ENCODE measurements at places on chromosomes 3 and 15. TPM values are rescaled to one million over a fixed set of nuclear protein-coding genes. Genes with fewer than 3 reads are reported as not detected.

DNA sequence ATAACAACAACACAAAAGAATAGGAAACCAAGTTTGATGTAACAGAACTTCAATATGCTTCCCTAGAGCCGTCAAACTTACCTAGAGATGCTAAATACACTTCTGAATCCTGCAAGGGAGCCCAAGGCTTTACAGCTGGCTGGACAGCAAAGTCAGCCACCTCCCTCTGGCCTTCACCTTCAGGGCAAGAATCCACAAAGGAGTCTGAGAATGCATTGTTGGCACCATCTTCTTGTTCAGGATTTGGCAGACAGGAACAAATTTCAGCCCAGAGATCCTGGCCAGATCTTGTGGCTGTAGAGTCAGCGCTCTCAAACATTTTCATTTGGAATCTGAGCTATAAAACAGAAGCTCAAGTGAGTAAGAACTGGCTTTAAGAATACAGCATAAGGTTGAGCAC, 2.2 kb downstream of the CCDC32 start:
- no peak overlapping the region for H3K4me3 ChIP-seq
- H3K4me1 ChIP-seq: peaks cover 13% of the 10 kb centered on the region
- H3K27me3 ChIP-seq: no peaks in the 10 kb centered on the region
- H3K27ac ChIP-seq: peak overlapping the region; percentile 21

DNA sequence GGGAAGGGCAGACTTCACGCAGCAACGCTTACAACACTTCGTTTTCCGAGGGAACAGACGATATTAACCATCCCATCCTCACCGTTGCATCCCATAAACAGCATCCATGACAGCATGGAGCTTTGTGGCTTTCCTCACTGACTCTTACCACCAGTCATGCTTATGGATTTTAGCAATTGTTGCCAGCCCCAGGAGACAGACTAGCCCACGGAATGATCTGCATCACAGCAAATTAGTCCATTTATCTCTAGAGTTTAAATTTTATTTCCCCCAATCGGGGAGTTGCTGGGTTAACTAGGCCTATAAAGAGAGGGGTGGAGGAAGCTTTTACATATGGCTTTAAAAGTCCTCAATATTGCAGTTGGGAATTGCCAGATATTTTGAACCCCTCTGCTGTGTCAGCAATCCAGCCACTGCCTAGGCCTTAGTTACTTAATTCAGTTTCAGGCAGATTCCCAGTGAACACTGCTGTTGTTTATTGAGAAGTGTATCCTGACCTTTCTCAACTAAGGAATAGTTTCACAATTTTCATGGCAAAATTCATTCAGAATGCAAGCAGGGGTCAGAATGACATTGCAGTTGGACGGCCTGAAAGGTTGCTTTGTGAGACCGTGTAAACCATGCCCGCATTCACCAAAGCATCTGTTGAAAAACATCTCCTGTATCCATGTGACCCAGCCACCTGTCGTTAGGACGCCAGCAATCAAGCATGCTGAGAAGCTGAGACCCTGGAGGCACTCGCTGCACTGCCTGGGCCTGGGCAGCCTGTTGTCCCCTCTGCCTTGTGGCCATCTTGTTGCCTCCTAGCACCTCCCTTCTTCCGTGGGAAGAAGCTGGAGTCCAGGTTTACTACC, 397.4 kb upstream of the TPM1 start:
- H3K36me3 ChIP-seq: no peaks in the 10 kb centered on the region
- no peak overlapping the region for H3K27ac ChIP-seq
- H3K4me1 ChIP-seq: no peaks in the 10 kb centered on the region
- H3K27me3 ChIP-seq: no peaks in the 10 kb centered on the region
- no peak overlapping the region for H3K4me3 ChIP-seq
- DNase-seq: no peak

DNA sequence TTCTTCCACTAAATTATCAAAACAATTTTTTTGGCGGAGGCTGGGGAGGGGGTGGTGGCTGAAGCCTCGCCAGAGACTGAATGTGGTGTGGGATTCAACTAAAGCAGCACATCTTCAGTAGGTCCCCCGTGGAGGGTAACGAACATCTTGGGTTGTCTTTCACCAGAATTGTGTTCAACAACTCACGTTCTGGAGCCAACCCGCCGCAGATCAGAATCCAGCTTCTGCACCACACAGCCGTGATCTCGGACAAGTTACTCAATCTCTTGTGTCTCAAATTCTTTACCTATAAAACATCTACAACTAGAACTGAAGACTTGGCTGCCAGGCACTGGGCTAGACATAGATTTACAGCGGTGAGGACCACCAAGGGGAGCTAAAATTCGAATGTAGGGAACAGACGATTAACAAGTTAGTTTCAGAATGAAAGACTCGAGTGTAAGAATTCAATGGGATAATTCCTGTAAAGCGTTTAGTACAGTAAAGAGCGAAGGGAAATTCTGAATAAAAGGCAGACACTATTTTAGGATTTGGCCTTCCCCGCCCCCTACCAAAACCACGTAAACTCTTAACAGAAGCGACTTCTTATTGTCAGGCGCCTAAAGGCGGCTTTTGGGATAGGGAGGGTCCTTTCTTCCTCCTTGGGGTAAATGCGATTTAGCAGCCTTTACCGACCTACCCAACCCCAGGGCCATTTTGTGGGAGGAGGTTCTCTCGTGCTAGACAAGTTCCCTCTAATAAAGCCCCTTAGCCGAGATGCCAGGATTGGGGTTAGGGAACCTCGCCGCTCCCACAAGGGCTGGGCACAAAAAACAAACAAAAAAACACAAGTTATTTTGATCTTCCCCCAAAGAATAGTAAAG, 697 bp upstream of the RAB5A start:
- peaks cover 20% of the 10 kb centered on the region for H3K4me1 ChIP-seq
- no peaks in the 10 kb centered on the region for H3K27me3 ChIP-seq
- peak overlapping the region; percentile 100 for H3K4me3 ChIP-seq
- DNase-seq: no peak

- DNase-seq: no peak
- no peak overlapping the region for H3K4me3 ChIP-seq
- H3K27me3 ChIP-seq: no peaks in the 10 kb centered on the region
- H3K36me3 ChIP-seq: no peaks in the 10 kb centered on the region
These were observed 20.8 kb downstream of the CCR1 start for GRCh38 chr3:46187341-46187700.

DNA sequence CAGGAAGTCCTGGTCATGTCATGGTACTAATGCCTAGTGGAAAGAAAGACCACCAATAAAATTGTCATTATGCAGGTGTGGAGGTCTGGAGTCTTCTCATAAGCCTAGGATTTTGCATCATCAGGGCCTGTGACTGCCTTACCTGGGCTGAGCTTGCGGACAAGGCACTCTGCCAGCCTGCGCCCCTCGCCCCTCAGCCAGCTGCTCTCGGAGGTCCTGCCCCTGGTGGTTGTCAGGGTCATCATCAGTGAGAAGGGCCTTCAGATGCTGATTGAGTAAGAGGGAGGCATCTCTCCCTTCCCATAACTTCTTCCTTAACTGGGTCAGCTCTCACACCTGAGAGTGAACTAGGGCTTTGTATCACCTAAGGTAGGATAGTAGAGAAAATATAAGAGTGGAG, 132.8 kb downstream of the DCLK3 start:
- H3K27me3 ChIP-seq: no peaks in the 10 kb centered on the region
- H3K4me3 ChIP-seq: no peak overlapping the region
- H3K27ac ChIP-seq: no peak overlapping the region
- no peaks in the 10 kb centered on the region for H3K36me3 ChIP-seq

DNA sequence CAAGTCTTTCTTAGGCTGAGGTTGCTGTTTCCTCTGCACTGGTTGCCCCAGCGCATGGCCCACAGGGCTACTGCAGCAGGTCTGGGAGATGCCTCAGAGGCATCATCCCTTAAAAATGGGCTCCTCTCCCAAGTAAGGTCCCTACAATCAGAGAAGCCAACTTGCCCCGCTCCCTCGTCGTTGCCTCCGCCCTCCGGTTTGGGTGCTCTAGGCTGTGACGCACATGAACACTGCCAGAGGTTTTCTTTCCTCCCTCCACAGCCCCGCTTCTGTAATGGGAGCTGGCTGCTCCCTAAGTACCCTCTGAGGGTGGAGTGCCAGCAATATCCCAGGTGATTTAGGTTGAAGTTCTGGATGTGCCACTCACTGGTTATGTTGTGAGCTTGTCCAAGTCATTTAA, 14.0 kb downstream of the MAGEF1 start:
- no peaks in the 10 kb centered on the region for H3K36me3 ChIP-seq
- peaks cover 4% of the 10 kb centered on the region for H3K4me1 ChIP-seq
- DNase-seq: no peak
- H3K27ac ChIP-seq: no peak overlapping the region
- no peaks in the 10 kb centered on the region for H3K27me3 ChIP-seq

DNA sequence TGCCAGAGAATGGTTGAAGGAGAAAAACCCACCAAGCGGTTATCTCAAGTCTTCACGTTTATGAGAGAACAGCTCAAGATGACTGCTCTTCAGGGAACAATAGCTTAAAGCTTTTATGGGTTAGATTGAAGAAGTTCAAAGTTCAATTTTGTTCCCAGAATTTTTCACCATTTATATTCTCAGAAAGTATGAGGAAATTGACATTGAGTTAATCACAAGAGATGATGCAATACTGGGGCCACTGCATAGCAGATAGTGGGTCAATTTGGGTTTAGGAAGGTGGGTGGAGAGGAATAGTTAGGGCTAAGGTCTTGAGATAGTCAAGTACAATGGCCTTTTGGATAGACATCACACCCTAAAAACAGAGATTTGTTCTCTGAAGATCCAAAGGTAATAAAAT, 539.3 kb downstream of the SQOR start:
- H3K27ac ChIP-seq: no peak overlapping the region
- no peak overlapping the region for H3K4me3 ChIP-seq
- no peak for DNase-seq
- H3K27me3 ChIP-seq: no peaks in the 10 kb centered on the region

DNA sequence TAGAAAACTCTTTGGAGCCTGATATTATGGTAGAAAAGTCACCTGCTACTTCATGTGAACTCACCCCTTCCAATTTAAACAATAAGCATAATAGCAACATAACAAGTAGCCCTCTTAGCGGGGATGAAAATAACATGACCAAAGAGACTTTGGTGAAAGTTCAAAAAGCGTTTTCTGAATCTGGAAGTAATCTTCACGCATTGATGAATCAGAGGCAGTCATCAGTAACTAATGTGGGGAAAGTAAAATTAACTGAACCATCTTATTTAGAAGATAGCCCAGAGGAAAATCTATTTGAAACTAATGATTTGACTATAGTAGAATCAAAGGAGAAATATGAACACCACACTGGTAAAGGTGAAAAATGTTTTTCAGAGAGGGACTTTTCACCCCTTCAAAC, 5.1 kb upstream of the SCG5 start:
- no peak overlapping the region for H3K27ac ChIP-seq
- H3K4me3 ChIP-seq: no peak overlapping the region
- no peaks in the 10 kb centered on the region for H3K36me3 ChIP-seq
- H3K4me1 ChIP-seq: no peaks in the 10 kb centered on the region
- no peaks in the 10 kb centered on the region for H3K27me3 ChIP-seq

DNA sequence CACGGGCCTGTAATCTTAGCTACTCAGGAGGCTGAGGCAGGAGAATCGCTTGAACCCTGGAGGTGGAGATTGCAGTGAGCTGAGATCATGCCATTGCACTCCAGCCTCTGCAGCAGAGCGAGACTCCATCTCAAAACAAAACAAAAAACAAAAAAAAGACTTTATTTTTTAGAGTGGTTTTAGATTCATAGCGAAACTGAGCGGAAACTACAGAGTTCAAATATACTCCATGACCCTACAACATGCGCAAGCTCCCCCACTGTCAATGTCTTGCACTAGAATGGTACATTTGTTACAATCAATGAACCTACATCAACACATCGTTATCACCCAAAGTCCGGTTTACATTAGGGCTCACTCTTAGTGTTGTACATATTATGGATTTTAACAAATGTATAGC, 2.2 kb upstream of the CRTAP start:
- DNase-seq: no peak
- peaks cover 8% of the 10 kb centered on the region for H3K4me1 ChIP-seq
- no peak overlapping the region for H3K4me3 ChIP-seq
- H3K27me3 ChIP-seq: no peaks in the 10 kb centered on the region
- no peaks in the 10 kb centered on the region for H3K36me3 ChIP-seq

DNA sequence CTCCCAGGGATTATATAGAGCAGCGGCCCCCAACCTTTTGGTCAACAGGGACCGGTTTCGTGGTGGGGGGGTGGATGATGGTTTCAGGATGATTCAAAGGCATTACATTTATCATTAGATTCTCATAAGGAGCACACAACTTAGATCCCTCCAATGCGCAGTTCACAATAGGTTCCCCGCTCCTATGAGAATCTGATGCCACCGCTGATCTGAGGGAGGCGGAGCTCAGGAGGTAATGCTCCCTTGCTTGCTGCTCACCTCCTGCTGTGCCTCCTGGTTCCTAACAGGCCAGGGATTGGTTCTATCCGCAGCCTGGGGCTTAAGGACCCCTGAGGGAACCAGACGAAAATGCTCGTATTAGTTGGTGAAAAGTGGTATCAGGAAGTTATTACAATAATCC, 1.3 kb upstream of the HACD2 start:
- peak overlapping the region; percentile 94 for H3K4me3 ChIP-seq
- DNase-seq: no peak
- H3K27me3 ChIP-seq: no peaks in the 10 kb centered on the region
- H3K36me3 ChIP-seq: no peaks in the 10 kb centered on the region
- H3K27ac ChIP-seq: peak overlapping the region; percentile 91

DNA sequence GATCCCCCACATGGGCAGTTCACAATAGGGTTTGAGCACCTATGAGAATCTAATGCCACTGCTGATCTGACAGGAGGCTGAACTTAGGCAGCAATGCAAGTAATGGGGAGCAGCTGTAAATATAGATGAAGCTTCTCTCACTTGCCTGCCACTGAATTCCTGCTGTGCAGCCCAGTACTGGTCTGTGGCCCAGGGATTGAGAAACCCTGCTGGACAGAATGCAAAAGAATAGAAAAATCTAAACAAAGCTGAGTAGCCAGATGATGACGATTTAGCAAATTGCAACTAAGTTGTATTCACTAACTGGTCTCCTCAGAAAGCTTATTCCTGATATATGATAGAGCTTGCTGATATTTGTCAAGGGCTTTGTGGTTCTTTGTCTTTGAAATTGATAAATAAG, 34.3 kb upstream of the APH1B start:
- peak overlapping the region; percentile 66 for H3K27ac ChIP-seq
- no peaks in the 10 kb centered on the region for H3K27me3 ChIP-seq

GRCh38 chr3:49295489-49296058, 18.5 kb upstream of the C3orf62 start:
- H3K4me1 ChIP-seq: no peaks in the 10 kb centered on the region
- no peak overlapping the region for H3K27ac ChIP-seq
- peaks cover 71% of the 10 kb centered on the region for H3K36me3 ChIP-seq
- no peaks in the 10 kb centered on the region for H3K27me3 ChIP-seq
- no peak for DNase-seq

DNA sequence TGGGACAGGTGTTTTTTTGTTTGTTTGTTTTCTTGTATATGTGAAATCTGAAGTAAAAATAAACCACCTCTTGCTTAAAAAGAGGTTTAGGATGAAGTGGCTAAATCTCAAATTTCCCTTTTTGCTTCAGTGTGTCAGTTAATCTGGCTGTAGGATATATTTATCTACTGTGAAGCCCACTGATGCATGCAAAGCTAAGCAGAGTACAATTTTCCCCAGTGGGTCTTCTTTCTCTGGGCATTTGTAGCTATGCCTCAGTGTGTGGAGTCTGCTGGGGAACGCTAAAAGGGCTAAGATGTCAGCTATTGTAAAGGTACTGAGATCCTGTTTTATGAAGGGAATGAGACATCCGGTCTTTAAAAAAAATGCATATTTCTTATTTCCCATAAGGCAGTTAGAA, 190.6 kb downstream of the TCF12 start:
- peaks cover 8% of the 10 kb centered on the region for H3K4me1 ChIP-seq
- no peak overlapping the region for H3K27ac ChIP-seq
- H3K27me3 ChIP-seq: no peaks in the 10 kb centered on the region
- DNase-seq: no peak

ACTRT3 gene
- total RNA-seq: 0.99 TPM

SAMD7 gene
- not detected for total RNA-seq

ECE2 gene
- total RNA-seq: 1.1 TPM

GPR160 gene
- not detected for total RNA-seq

MESP2 gene
- total RNA-seq: not detected

KIF15 gene
- 1.1 TPM for total RNA-seq
